Chondrocyte (in vitro differentiated cells): ENCODE measurements at places on chromosomes 2 and 18.

- no peak for DNase-seq
Measured at GRCh38 chr2:164479460-164479859, 141.8 kb downstream of the GRB14 start.

GRCh38 chr2:215293879-215294278, 18.0 kb upstream of the ATIC start:
- no peak for DNase-seq

DNA sequence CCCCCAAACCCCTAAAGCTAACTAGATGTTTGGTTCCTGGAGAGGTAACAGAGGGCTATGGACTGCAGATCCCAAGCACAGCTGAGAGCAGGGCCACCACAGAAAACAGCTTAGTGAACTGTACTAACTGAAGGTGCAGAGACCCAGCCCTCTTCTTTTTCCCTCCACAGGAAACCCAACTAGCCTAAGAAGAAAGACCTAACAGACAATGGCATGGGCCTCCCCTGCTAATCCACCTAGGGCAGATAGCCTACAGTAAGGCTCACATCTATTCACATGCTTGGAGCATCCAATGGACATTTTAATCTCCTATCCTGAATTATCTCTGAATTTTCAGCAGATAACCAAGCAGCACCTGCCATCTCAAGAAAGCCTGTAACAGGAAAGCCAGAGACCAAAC, 8.8 kb upstream of the FECH start:
- no peak for DNase-seq

- no peak for DNase-seq
Measured at GRCh38 chr18:76472829-76473228, 22.2 kb downstream of the ZNF516 start.

GRCh38 chr18:12102136-12102842, 8.6 kb downstream of the ANKRD62 start:
- DNase-seq: no peak

GRCh38 chr2:204479557-204479956, 65.7 kb upstream of the PARD3B start:
- no peak for DNase-seq

- DNase-seq: no peak
Measured at GRCh38 chr2:121333834-121334558, 49.0 kb upstream of the TFCP2L1 start.

DNA sequence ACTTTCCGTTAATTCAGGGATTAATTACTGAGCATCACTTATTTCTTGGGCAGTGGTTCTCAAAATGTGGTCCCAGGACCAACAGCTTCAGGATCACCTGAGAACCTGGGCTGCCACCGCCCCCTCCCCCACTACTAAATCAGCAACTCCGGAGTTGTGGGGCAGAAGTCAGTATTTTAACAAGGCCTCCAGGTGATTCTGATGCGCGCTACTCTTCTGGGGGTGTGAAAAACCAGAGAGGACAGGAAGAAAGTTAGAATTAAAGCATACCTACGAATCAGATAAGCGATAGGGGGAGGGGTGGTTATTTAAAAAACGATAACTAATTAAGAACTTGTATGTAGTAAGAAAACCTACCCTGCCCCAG, 319 bp downstream of the ZSCAN30 start:
- DNase-seq: no peak

DNA sequence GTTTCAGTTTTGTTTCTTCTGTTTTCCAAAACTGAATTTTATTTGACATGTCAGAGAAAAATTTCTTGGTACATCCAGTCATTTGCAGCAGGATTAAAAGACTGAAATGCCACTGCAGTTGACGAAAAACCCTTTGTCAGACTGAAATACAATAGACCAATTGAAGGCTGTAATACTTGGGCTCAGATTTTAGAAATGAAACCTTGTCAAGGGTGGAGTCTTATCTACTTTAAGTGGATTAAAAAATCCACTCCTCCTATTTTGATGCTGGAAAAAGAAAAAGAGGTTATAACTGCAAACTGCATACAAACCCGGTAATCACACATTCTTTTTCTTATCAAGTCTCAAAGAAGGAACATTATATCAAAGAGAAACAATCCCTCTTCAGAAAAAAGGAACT, 80.2 kb upstream of the NEUROD1 start:
- DNase-seq: no peak

GRCh38 chr2:36493306-36493705, 104.7 kb downstream of the FEZ2 start:
- no peak for DNase-seq

GRCh38 chr2:134944975-134945374, 26.4 kb downstream of the CCNT2 start:
- no peak for DNase-seq

DNA sequence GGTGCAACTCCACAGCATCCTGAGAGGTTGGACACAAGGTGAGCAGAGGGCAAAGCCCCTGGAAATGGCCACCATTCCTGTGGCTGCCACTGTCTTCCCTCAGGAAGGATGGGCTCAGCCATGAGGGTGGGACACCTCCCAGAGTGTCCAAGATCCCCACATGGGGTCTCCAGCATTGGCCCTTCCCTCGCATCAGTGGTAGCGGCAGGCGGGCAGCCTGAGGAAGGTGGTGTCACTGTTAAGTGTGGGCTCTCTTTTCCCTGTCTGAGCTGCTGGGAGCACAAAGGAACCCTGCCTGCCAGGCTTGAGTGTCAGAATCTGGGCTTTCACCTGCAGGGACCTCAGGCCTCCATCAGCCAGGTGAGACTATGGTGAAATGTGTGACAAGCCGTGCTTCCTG, 47.6 kb downstream of the SP110 start:
- DNase-seq: no peak

- no peak for DNase-seq
Measured at GRCh38 chr2:29443627-29444026, 328.4 kb downstream of the CLIP4 start.

- DNase-seq: no peak
Measured at GRCh38 chr2:65595630-65596029, 163.2 kb upstream of the SPRED2 start.

- DNase-seq: no peak
Measured at GRCh38 chr2:197920088-197920487, 115.7 kb downstream of the PLCL1 start.

- no peak for DNase-seq
Measured at GRCh38 chr18:76679945-76680344, 142.4 kb upstream of the ZNF236 start.

DNA sequence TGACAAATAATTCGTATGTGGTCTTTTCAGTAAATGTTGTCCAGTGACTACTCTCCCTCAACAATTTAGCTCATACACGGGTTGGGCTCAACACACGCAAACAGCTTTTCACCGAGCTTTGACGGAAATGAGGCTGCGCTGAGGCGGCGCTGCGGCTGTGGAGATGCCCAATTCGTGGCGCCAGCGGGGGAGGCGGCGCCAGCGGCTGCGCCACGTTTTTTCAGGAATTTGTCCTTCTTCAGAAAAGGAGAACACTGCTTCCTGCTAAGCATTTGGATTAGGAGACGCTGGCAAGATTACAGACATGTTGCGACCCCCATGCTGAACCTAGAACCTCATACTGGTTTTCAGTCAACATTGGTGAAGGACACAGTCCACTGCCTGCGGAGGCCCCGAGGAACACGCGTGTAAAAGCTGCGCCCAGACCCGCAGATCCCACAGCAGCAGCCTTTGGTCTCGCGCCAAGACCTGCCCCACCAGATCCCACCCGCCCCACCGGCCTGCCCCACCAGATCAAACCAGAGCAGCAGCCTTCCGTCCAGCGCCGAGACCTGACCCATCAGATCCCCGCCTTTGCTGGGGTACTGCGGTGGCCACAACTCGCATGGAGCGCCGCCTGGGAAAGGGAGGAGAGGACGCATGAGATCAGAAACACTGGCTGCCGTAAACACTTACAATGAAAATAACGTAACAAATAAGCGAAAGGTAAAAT, 173.8 kb downstream of the TMEM18 start:
- no peak for DNase-seq

GRCh38 chr2:69585855-69586555, 57.5 kb downstream of the AAK1 start:
- DNase-seq: no peak
